ENCODE measurements at places on chromosomes 4 and X.

DNA sequence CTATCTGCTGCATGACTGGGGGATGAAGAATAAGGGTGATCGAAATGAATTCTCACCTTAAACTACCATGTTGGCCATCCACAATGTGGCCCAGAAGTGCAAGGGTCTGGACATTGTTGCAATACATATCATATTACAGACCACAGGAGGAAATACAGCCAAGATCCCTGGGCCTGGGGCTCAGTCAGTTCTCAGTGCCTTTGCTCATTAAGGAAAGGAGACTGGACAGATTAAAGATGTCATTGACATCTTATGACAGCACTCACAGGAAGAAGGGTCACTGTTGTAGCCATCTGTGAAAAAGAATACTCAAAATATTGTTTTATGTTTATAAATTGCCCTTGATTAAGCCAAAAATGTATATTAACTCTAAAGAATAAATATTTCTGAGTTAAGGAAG is 1345.2 kb downstream of the FSTL5 start:
- no peak for DNase-seq

DNA sequence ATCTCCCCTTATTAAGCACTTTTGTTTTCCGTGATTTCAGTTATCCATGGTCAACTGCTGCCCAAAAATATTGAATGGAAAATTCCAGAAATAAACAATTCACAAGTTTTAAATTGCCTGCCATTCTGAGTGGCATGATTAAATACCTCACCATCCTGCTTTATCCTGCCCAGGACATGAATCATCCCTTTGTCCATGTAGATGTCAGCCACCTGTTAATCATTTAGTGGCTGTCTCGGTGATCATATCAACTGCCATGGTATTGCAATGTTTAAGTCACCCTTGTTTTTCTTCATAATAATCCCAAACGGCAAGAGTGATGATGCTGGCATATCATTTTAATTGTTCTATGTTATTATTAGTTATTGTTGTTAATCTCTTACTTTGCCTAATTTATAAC is 79.8 kb upstream of the LHFPL1 start:
- no peak for DNase-seq

- DNase-seq = no peak
These were observed 46.4 kb downstream of the PAGE2 start for GRCh38 chrX:55135171-55135570.

DNA sequence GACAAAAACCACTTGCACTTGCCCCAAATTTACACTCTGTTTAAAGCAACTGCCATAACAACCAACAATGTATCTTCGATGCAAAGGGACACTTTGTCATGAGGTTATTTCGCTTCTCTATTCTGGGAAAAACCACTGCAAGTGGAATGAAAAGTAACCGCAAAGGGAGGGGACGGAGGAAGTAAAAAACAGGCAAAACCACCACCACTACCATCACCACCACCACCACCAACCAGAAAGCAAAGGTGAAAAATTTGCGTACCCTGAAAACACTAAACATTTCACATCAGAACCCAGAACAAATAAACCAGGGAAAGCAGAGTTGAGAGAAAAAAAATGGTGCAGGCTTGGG is 1.2 kb upstream of the N4BP2 start:
- no peak for DNase-seq

DNA sequence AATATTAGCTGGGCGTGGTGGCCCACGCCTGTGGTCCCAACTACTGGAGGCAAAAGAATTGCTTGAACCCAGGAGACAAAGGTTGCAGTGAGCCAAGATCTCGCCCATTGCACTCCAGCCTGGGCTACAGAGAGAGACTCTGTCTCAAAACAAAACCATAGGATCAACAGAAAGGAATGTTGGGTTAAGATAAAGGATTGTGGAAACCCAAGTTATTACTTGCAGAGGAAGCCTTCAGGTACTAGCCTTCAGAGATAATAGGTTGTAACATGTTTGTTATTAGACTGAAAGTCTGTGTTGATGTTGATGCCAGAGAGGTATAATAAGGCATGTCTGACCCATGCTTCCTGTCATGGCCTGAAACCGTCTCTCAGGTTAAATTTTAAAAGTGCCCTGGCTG is 16.9 kb downstream of the SSX5 start:
- no peak for DNase-seq

GRCh38 chr4:73212982-73213730 is 45.4 kb downstream of the ANKRD17 start:
- no peak for DNase-seq

DNA sequence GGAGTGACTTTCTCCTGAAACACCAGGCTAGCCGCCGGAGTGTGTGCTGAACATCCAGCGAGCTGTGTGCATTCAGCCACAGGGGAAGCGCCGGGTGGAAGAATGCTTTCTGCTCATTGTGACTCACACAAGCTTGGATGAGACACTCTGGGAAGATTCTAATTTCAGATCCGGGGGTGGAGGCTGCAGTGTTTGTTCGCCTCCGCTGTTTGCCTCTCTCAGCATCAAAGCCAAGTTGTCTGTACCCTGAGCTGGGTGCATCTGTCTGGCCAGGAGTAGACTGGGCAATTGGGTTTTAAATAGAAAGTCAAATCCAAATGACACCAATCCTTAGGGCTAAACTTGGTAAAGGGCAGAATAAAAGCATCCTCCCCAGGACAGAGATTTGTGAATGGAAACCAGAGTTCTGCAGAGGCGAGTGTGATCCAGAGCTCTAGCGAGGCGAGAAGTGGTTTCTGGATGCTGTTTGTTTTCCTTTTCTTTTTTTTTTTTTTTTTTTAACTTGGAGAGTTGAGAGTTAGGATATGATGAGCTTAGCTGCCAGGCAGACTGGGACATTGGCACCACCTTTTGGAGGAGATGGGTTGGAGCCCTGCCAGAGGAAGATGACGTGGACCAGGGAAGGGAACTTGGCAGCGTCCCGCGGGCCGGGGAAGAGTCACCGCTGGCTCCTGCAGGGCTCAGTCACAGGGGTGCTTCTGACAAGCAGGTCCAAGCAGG is 196.0 kb upstream of the PSAPL1 start:
- peak; percentile 53 for DNase-seq

- DNase-seq = no peak
These were observed 25.5 kb upstream of the ZNF330 start for GRCh38 chr4:141195095-141195707.

DNA sequence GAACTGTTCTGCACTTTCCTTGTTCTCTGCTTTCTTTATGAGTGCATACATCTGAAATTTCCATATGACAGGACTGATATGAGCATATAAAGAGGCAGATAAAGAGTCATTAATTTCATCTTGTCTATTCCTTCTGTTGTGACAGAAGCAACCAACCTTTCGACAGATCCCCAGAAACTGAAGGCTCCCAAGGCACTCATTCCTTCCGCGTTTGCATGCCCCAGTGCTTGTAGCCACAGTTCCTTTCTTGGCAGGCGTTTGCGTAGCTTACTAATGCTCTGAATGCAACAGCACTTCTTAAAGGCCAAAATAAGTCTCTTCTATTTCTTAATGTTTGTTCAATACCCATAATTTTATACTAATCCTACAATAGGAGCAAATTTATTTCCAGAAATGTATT is 94.0 kb upstream of the TBL1X start:
- DNase-seq = peak; percentile 22

DNA sequence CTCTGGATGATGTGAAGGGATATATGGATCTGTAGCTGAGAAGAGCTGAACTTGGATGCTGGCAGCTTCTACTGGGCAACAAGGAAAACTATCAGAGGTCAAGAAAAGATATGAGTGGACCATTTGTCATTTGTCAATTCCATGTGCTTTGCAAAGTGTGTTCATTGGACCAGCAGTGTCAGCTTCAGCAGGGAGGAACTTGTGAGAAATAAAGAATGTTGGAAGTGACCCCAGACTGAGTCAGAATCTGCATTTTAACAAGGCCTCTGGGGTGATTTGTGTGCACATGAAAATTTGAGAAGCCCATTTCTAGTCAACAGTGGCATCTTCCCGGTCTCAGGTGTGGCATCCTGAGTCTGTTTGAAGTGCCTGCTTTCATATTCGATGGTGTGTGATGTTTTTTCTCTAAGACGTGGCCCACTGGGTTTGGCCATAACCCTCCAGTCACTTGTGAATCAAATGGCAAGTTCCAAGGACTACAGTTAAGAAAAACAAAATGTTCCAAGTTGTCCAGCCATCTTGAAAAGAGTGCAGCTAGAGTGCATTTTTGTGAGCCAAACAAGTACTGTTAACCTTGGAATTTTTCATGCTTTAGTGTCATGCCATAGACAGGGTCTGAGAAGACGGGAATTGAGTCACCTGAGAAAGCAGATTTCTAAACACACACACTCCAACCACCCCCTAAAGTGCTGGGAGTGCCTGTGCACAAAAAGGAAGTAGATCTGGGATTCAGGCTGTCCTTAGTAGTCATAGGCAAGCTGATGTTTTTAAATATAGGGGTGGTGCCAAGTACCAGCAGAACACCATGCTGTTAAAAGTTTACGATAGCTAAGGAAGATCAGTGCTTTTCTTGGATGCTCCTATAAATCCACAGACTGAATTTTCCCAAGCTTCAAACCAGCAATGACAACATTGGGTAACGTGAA is 26.4 kb downstream of the GPM6B start:
- no peak for DNase-seq

- no peak for DNase-seq
These were observed 456.7 kb downstream of the GLUD2 start for GRCh38 chrX:121504153-121504552.

DNA sequence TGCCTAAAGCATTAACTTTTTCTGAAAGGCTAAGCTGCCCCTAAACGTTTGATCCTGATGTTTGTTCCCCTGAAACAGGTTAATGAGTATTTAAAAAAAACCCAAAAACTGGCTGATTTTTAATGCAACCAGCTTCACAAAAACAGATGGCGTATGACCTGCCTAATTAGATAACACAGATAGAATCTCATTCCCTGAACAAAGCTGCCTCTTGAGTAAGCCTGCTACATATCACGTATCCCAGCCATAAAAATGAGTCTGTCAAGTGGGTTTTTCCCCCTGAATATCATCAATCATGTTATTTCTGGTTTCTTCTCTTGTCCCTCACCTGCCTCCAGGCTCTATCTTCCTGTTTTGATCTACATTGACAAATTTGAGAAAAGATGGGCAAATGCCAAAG is 154.2 kb upstream of the FAM9B start:
- DNase-seq = no peak

GRCh38 chr4:31234901-31235300 is 514.7 kb downstream of the PCDH7 start:
- DNase-seq = no peak

DNA sequence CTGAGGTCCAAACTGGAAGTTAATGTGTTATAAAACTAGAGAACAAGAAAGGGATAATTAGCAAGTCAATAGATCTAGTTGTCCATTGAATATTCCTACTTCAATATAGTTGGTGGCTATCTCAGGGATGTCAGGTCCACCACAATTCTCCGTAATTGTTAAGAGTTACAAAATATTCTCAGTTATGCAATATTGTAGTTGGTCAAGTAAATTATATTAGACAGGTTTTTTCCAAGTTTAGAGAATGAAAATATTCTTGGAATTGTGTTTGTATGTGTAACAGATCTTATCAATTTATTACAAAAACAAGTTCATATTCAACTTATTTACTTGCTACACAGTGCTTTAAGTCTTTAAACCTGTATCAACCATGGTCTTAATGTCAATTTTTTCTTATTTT is 547.4 kb downstream of the SPRY1 start:
- no peak for DNase-seq

DNA sequence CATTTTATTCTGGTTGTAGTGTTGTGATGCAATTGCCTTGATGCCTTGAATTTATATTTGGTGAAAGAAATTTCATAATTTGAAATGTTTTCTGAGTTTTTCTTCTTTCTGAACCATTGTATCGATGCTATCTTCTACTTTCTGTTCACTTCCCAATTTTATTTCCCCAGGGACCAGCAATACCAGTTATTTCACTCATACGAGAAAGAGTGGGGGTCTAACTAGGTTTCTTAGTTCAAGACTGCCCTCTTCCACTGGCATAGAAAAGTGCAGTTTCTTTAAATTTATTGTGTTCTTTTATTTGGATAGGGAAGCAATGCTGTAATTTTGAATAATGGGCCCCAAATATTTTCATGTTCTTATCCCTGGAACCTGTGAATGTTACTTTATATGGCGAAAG is 544.0 kb upstream of the ADGRL3 start:
- DNase-seq = no peak

GRCh38 chr4:37889849-37890800 is 759 bp upstream of the TBC1D1 start:
- DNase-seq = peak; percentile 88

DNA sequence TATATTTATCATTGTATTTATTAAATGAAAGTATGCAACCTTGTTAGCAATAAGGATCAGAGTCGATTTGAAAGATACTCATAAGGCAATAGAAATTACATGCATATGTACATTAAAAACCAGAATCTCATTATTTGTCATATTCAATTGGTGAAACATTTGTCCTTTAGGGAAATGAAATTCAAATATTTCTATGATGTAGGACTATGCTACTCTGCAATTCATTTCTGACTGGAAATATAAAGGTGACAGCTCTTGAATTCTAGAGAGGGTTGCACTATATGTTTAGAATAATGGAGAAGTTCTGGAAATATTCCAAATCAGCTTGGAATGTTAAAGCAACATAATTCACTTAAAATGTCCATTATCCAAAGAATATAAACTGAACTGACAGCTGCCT is 1519.8 kb downstream of the ARAP2 start:
- no peak for DNase-seq

DNA sequence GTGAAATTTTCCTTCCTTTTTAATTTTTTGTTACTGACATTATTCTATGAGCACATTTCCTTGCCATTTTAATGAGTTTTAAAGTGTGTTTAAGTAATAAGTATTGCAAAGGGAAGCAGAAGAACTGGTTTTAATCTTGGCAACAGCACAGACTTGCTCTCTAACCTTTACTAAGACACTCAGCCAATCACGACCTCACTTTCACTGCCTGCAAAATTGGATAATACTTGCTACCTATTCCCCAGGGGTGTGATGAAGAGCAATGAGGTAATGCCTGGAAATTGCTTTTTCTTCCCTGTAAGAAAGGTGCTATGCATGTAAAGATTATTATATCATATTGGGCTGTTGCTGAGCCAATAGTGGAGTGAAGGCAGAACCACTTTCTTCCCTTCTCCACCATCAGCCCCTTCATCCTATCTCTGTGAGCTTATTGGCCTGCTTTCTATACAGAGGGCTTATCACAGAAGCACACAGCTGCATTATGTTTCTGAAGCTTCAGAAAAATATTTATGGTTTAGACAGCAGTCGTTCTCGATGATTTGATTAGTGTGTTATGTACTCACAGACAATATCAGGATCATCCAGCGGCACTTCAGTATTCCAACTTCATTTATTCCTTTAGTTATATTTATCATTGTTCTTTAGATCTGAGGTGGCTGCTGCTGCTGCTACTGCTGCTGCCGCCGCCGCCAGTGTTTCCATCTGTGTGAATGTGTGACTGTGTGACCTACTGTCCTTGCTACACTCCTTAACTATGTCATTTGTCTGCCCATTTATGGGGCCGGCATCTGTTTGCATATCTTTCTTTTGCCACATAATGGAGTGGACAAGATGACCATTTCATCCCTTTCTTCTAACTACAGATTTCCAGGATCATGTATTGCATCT is 255.1 kb downstream of the C4orf33 start:
- DNase-seq = no peak

- no peak for DNase-seq
These were observed 123.4 kb upstream of the GUCY1A1 start for GRCh38 chr4:155543126-155543765.

All from lower leg skin (tissue), 4 donors.